ENCODE measurements at places on chromosomes 12 and 14. TPM values are rescaled to one million over a fixed set of nuclear protein-coding genes. Genes with fewer than 3 reads are reported as not detected.

The FAM90A1 gene
- total RNA-seq, result 0.31 TPM

The RNASE7 gene
- not detected for total RNA-seq

The SYNDIG1L gene
- total RNA-seq, result 0.09 TPM

The TDRD9 gene
- total RNA-seq, result 8.8 TPM

The PHLDA1 gene
- total RNA-seq, result 2.0 TPM

The MAP3K9 gene
- 2.4 TPM for total RNA-seq

The TROAP gene
- 0.65 TPM for total RNA-seq

The TAS2R19 gene
- 0.85 TPM for total RNA-seq

The SIX1 gene
- not detected for total RNA-seq

The PPP1R12A gene
- total RNA-seq, result 76.2 TPM

The FOXG1 gene
- total RNA-seq, result not detected

The LBHD2 gene
- total RNA-seq, result not detected

The NPFF gene
- total RNA-seq, result not detected

The CLEC1B gene
- total RNA-seq, result not detected

The DDX55 gene
- total RNA-seq, result 7.7 TPM

The HOXC9 gene
- 0.15 TPM for total RNA-seq

The DUSP16 gene
- total RNA-seq, result 16.2 TPM

The TAS2R20 gene
- total RNA-seq, result 1.2 TPM

The NOS1 gene
- total RNA-seq, result 0.09 TPM

The PPP1R1A gene
- 178 TPM for total RNA-seq

The SPRYD3 gene
- 43.2 TPM for total RNA-seq

The RHNO1 gene
- 8.3 TPM for total RNA-seq

The KCNK13 gene
- total RNA-seq, result 7.5 TPM

Measured in right cardiac atrium (tissue), 5 donors.